ENCODE measurements at places on chromosomes 16 and 17. TPM values are rescaled to one million over a fixed set of nuclear protein-coding genes. Genes with fewer than 3 reads are reported as not detected.

GRCh38 chr16:10629592-10629963, 49.2 kb upstream of the EMP2 start:
- no peaks in the 10 kb centered on the region for H3K27me3 ChIP-seq
- H3K27ac ChIP-seq = no peak overlapping the region
- H3K4me1 ChIP-seq = no peaks in the 10 kb centered on the region

DNA sequence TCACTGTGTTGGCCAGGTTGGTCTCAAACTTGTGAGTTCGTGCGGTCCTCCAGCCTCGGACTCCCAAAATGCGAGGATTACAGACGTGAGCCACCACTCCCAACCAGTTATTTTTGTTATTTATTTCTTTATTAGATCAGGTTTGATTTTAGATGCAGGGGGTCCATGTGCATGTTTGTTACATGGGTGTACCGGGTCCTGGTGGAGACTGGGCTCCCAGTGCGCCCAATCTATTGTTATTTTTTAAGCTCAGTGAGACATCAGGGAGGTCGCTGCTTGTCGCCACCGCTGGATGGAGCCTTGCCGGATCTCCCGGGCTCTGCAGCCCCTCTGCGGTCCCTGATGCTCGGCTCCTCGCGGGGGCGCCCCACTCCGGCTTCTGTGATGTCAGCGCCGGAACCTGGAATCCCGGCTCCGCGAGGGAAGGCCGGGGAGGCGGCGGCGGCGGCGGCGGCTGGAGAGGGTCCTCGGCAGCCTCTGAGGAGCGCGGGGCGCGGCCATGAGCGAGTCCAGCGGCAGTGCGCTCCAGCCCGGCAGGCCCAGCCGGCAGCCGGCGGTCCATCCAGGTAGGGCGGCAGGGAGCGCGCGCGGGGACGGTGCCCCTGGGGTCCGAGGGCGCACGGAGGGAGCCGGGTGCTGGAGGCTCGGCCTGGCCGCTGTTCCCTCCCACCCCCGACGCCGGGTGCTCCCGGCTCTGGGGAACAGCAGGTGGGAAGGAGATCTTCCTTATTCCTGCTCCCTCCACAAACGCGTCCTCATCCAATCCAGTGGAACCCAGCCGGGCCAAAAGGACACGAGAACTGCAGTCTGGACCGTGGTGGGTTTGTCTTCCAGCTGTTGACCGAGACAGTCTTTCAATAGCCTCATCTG, at the start of gene TMC7:
Gene TMC7 (plus strand): TSS at position 370 of the 870 bp plus-strand sequence. CDS start 130 bp downstream, at position 500.
- peak; percentile 21 for DNase-seq
- H3K4me1 ChIP-seq = no peaks in the 10 kb centered on the region
- no peak within 1 kb of the TSS for H3K4me3 ChIP-seq
- H3K27me3 ChIP-seq = peaks cover 26% of the 10 kb centered on the region

The SYNGR3 gene
- total RNA-seq = 1.2 TPM

GRCh38 chr16:64412578-64413280, 709.1 kb downstream of the CDH11 start:
- no peak for DNase-seq
- no peak overlapping the region for H3K27ac ChIP-seq
- H3K36me3 ChIP-seq = no peaks in the 10 kb centered on the region

The TLCD2 gene
- total RNA-seq = 0.24 TPM

GRCh38 chr17:6507535-6507934, 48.8 kb downstream of the PITPNM3 start:
- no peaks in the 10 kb centered on the region for H3K36me3 ChIP-seq
- no peak for DNase-seq
- no peak overlapping the region for H3K27ac ChIP-seq

- DNase-seq = no peak
- H3K36me3 ChIP-seq = no peaks in the 10 kb centered on the region
- no peak overlapping the region for H3K27ac ChIP-seq
- no peaks in the 10 kb centered on the region for H3K27me3 ChIP-seq
Measured at GRCh38 chr16:50173316-50173715, 20.2 kb downstream of the TENT4B start.

GRCh38 chr16:74219706-74220105, 76.9 kb upstream of the PSMD7 start:
- H3K27ac ChIP-seq = no peak overlapping the region
- no peak for DNase-seq
- no peaks in the 10 kb centered on the region for H3K27me3 ChIP-seq
- no peak overlapping the region for H3K4me3 ChIP-seq
- H3K36me3 ChIP-seq = no peaks in the 10 kb centered on the region

DNA sequence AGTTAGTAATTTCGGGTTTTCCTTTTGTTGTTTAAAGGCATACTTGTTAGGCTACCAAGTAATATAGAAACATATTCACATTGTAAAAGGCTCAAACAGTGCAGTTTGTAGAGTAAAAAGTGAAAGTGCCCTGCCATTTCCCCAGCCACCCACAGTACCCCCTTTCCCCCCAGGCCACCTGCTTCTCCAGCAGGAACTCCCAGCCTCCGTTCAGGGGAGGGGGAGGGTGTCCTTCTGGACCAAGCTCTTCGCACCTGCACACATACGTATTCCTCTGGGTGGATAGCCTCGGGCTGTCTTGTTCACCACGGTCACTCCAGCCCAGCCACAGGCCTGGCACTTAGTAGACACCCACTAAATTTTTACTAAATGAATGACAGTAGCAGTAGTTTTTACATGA, 144.5 kb downstream of the CLEC16A start:
- peak overlapping the region; percentile 90 for H3K27ac ChIP-seq
- no peak overlapping the region for H3K4me3 ChIP-seq
- H3K27me3 ChIP-seq = no peaks in the 10 kb centered on the region
- peaks cover 7% of the 10 kb centered on the region for H3K36me3 ChIP-seq
- peak; percentile 58 for DNase-seq
- H3K4me1 ChIP-seq = peaks cover 82% of the 10 kb centered on the region

GRCh38 chr17:3695723-3696411, at the start of gene P2RX5:
TSS of gene P2RX5 (minus strand) at chr17:3696155. CDS start at chr17:3696005, 150 bp downstream.
- peaks cover 5% of the 10 kb centered on the region for H3K36me3 ChIP-seq
- no peaks in the 10 kb centered on the region for H3K27me3 ChIP-seq
- H3K27ac ChIP-seq = peak within 1 kb of the TSS; percentile 87
- DNase-seq = peak; percentile 71

GRCh38 chr17:49694847-49695697, 12.7 kb downstream of the SLC35B1 start:
- no peak for DNase-seq
- no peaks in the 10 kb centered on the region for H3K27me3 ChIP-seq
- H3K27ac ChIP-seq = no peak overlapping the region
- H3K36me3 ChIP-seq = peaks cover under 1% of the 10 kb centered on the region
- H3K4me3 ChIP-seq = no peak overlapping the region

DNA sequence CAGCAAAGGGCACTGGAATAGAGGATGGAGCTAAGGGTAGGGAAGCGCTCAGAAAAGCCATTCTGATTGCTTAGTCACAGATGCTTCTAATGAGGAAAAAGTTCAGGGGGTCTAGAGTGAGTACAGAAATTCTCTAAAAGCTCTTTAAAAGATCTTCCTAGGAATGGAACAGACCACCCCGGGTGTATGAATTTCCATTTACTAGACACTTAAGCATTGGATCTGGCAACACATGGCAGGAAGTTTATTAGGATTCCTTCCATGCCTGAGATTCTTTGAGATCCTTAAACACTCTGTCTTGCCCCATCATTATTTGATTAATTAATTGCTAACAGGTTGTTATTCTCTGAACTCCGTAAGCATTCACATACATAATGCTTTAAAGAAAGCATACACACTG, 8.5 kb downstream of the KRTAP9-7 start:
- no peak overlapping the region for H3K4me3 ChIP-seq
- no peak for DNase-seq
- H3K27ac ChIP-seq = no peak overlapping the region
- no peaks in the 10 kb centered on the region for H3K27me3 ChIP-seq

DNA sequence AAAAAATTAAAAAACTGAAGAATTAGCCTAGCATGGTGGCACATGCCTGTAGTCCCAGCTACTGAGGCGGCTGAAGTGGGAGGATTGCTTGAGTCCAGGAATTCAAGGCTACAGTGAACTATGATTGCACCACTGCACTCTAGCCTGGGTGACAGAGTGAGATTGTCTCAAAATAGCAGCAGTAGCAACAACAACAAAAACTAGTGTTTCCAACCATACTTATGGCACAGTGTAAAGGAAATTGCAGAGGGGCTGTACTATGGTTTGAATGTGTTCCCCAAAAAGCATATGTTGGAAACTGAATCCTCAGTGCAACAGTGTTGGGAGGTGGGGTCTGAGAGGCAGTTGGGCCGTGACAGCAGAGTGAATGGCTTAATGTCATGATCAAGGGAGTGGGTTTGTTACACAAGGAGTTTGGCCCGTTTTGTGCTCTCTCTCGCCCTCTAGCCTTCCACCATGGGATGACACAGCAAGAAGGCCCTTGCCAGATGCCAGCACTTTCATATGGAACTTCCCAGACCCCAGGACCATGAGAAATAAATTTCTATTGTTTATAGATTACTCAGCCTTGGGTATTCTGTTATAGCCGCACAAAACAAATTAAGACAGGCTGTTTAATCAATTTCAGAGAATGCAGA, 70.0 kb downstream of the PGS1 start:
- peaks cover 5% of the 10 kb centered on the region for H3K27me3 ChIP-seq
- no peak overlapping the region for H3K4me3 ChIP-seq
- no peaks in the 10 kb centered on the region for H3K36me3 ChIP-seq
- no peaks in the 10 kb centered on the region for H3K4me1 ChIP-seq

The UNC13D gene
- 43.2 TPM for total RNA-seq

DNA sequence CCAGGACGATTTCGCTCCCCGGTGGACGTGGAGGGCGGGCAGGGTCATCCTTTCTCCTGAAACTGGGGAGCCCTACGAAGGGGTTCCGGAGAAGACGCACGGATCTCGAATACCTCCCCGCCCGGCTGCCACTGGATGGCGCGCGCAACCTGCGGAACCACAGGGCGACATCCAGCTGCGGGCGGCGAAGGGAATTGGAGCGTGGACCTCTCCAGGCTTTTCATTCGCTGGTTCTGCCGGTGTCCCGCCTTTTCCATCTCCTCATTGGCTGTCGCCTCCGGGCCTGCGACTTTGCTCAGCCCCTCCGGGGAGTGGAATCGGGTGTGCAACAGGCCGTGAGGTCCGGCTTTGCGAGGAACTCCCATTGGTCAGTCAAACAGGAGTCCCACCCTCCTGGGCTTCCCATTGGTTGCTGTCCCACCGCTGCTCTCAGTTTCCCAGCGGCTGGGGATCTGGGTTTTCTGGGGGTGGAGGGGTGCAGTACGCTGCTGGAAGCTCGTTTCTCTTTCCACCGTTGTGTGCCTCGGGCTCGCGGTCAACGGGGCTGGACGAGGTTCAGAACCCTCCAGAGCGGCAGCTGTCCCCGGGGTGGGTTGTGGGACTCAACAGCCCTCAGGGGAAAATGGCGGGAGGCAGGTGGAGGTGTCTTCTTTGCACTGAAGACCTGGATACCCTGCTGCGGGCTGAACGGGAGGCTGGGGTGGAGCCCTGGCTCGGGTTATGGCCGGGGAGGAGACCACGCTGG, 14.5 kb downstream of the OR1D5 start:
- peak overlapping the region; percentile 52 for H3K4me3 ChIP-seq
- H3K4me1 ChIP-seq = peaks cover 12% of the 10 kb centered on the region
- H3K27ac ChIP-seq = peak overlapping the region; percentile 38
- H3K27me3 ChIP-seq = no peaks in the 10 kb centered on the region

DNA sequence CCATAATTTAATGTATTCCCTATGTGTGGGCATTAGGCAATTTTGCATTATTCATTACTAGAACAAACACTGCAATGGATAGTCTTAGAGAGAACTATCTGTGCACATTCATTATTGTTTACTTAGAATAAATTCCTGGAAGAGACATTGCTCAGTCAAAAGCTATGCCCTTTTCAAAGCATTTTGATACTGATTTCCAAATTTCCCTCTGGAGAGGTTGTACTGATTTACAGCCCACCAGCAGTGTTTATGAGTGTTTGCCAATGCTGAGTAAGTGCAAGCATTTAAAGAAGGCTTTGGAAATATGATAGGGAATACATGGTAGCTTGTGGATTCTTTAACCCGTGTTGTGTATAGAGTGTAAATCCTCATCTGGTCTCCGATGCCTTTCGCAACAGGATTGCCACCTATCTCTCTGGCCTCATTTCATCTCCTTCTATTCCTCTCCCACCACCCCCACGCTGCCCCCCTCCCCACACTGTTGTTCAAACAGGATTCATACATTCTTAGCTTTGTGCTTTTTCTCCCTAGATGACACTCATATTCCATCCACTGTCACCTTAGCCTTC, 33.4 kb upstream of the MMD start:
- DNase-seq = no peak
- H3K4me3 ChIP-seq = no peak overlapping the region
- H3K4me1 ChIP-seq = peaks cover 10% of the 10 kb centered on the region
- no peak overlapping the region for H3K27ac ChIP-seq
- no peaks in the 10 kb centered on the region for H3K36me3 ChIP-seq
- H3K27me3 ChIP-seq = no peaks in the 10 kb centered on the region

DNA sequence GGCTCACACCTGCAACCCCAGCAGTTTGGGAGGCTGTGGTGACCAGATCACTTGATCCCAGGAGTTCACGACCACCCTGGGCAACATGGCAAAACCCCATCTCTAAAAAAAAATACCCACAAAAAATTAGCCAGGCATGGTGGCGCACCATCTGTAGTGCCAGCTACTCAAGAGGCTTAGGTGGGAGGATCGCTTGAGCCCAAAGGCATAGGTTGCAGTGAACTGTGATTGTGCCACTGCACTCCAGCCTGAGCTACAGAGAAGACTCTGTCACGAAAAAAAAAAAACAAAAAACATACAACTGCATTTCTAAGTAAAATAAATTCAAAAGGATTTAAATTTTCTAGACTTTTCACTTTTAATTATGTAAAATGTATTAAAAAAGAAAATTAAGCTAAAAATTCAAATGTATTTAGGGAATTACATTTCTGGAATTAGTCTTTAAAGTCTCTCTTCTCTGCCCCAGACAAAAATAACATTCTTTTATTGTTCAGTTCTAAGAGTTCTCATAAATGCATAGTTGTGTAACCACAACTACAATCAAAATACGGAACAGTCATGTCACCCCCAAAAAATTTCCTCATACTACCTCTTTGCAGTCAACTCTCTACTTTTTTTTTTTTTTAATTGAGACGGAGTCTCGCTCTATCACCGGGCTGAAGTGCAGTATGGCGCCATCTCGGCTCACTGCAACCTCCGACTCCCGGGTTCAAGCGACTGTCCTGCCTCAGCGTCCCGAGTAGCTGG, 14.1 kb downstream of the FAM222B start:
- no peaks in the 10 kb centered on the region for H3K27me3 ChIP-seq
- no peak for DNase-seq
- no peaks in the 10 kb centered on the region for H3K4me1 ChIP-seq
- peaks cover 4% of the 10 kb centered on the region for H3K36me3 ChIP-seq
- no peak overlapping the region for H3K27ac ChIP-seq
- H3K4me3 ChIP-seq = no peak overlapping the region

- H3K4me1 ChIP-seq = no peaks in the 10 kb centered on the region
- DNase-seq = no peak
- no peak overlapping the region for H3K4me3 ChIP-seq
- no peak overlapping the region for H3K27ac ChIP-seq
Measured at GRCh38 chr16:52251495-52251894, 295.4 kb downstream of the TOX3 start.

GRCh38 chr17:80727409-80727755, 182.7 kb downstream of the RPTOR start:
- H3K36me3 ChIP-seq = peaks cover 8% of the 10 kb centered on the region
- peaks cover 37% of the 10 kb centered on the region for H3K4me1 ChIP-seq
- no peak overlapping the region for H3K4me3 ChIP-seq
- no peak for DNase-seq
- H3K27me3 ChIP-seq = no peaks in the 10 kb centered on the region

Data from thymus (tissue), 14 donors.